ENCODE measurements at places on chromosomes 3 and 15.

DNA sequence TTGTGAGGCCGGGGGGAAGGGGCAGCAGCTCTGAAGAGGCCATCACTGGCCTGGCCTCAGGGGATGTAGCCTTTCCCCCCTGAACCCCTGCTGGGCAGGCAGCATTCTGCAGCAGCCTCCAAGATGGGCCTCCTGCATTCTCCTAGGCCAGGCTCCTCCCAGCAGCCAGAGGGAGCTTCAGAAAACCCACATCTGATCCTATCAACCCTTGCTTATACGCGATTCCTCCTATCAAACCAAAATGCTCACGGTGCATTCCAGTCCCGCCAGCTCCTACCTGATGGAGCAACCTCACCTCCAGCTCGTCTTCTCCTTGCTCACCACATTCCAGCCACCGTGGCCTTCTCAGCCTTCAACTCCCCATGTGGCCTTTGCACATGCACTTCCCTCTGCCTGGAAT is 85.7 kb downstream of the MEGF11 start:
- no peak for DNase-seq

- no peak for DNase-seq
These were observed 1.9 kb downstream of the TBL1XR1 start for GRCh38 chr3:177195242-177195991.

- no peak for DNase-seq
These were observed 356.6 kb upstream of the UBE2E2 start for GRCh38 chr3:22846566-22846965.

GRCh38 chr3:6491768-6492167 is 369.1 kb upstream of the GRM7 start:
- no peak for DNase-seq

GRCh38 chr3:12893852-12894251 is 52.5 kb upstream of the RPL32 start:
- no peak for DNase-seq

DNA sequence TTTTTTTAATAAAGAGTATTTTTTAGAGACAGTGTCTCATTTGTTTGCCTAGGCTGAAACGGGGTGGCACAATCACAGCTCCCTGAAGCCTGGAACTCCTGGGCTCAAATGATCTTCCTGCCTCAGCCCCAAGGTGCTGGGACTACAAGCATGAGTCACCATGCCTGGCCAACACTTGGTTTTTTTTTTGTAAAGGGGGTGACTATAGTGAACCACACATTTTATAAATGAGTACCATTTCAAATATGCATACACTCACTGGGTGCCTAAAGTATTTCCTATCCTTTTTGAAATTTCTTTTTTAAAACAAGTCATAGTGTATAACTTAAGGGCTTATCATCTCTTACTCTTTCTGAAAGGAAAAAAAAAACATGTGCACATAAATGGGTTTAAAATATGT is 325.2 kb upstream of the MEIS2 start:
- DNase-seq, result no peak

DNA sequence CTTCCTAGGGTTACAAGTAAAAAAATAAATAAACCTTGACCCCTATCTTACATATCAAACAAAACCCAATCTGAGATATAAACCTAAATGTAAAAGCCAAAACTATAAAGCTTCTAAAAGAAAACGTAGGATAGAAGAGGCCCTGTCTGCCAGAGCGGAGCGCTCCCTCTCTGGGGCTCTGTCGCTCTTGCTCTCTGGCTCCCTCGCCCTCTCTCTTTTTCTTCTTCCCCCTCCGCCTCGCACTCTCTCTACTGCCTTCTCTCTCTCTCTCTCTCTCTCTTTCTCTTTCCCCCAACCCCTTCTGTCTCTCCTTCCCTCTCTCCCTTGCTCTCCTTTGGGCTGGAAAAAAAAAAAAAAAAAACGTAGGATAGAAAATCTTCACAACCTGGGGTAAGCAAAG is 21.6 kb downstream of the RYK start:
- DNase-seq, result no peak

DNA sequence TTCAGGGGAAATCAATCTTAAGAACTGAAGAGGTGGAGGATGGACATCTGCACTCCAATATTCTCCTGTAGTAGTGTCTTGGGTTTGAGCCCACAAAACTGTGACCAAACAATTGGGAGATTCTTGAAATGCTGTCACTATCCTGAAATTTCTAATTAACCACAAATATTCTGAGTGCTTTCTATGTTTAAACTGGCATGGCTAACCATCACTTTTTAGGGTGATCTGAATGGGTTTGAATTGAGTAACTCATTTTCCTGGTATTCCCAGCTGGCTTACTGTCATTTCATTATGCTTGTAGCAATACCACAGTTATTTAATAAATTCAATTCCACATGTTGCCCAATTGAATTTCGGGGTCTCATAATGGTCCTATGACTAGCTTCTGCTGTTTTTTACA is 216.9 kb upstream of the DCBLD2 start:
- peak; percentile 20 for DNase-seq

DNA sequence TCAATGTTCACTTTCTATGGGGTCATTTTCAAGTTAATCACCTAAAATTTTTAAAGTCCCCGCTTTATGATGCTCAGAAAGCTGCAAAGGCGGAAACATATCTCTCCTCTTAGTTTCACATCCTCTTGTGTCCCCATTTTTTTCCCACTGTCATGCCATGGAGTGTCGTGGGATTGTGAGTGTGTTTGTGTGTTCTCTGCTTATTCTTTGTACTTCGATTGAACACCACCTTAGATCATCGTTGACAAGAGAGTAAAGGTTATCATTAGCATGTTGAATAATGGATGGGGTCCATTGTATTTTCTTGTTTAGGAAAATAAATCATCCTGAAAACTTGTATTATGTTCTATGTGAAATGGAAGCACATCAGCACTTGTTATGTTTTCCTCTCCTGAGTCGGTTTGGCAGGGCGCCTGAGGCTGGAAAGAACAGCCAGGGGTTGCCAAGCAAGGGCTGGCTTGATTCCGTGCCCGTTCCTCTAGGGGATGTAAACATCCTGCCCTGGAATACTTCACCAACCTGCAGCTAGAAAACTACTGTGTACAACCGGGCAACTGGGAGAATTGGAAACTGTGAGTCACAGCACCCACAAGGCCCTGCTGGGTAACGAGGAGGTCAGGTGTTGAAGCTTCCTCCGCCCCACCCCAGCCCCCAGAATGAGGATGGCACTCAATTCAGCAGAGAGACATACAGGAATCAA is 67.2 kb downstream of the EIF4E3 start:
- no peak for DNase-seq

- no peak for DNase-seq
These were observed 502.9 kb downstream of the FOXP1 start for GRCh38 chr3:71080517-71081083.

GRCh38 chr3:59084583-59084982 is 34.8 kb upstream of the CFAP20DC start:
- no peak for DNase-seq

- no peak for DNase-seq
These were observed 8.0 kb upstream of the GSK3B start for GRCh38 chr3:120102232-120102631.

DNA sequence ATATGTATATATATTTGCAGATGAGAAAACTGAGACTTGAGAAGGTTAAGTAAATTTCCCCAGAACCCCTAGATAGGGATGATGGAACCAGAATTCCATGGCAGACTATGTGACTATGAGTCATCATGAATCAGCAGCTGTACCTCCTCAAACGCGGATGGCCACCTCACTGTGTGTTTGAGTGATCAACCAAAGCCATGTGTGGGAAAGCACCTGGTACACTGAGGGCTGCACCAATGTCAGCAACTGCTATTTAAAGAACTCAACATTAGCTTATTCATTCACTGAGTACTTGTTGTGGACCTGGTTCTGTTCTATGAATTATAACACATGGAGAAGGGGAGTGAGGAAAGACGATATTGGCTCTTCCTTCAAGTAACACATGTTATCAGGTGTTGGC is 377.0 kb downstream of the GAP43 start:
- DNase-seq, result peak; percentile 39

DNA sequence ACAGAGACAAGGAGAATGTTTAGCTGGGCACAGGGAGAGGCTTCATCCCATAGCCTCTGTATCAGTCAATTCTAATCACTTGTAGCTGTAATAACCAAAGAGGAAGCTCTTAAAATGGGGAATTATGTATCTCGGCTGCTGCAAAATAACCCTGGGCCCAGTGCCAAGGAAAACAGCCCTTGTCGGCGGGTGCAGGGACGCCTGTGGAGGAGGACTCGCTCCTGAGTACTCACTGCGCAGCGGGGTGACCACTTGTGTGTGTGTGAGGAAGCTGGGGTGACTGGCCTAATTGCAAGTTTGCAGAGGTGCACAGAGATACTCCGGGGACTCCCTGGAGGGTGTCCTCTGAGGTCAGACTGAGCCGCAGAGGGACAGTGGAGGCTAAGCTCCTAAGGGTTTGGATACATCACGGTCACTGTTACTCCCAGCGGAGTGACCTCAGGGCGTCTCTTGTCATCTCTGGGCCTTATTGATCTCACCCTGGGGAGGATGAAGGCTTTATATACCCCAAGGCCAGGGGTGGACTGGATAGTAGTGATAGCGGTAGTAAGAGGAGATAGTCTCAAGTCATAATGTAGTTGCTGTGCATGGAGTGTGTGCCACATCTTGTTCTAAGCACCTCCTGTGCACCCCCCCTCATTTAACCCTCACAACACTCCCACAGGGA is 37.2 kb downstream of the SLC6A6 start:
- DNase-seq, result peak; percentile 30

DNA sequence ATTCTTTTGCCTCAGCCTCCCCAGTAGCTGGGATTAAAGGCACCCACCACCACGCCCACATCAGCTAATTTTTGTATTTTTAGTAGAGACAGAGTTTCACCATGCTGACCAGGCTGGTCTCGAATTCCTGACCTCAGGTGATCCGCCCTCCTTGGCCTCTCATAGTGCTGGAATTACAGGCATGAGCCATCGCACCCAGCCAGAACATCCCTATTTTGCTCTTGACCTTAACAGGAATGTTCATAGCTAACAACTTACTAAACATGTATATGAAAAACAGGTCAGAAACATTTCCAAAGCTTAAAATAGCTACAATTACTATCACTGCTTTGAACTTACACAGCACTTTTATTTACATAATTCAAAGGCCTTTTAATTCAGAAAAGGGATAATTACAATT is 33.7 kb downstream of the UQCC5 start:
- DNase-seq, result peak; percentile 15

- DNase-seq, result no peak
These were observed 89.9 kb upstream of the PRR23E start for GRCh38 chr3:127103080-127103479.

DNA sequence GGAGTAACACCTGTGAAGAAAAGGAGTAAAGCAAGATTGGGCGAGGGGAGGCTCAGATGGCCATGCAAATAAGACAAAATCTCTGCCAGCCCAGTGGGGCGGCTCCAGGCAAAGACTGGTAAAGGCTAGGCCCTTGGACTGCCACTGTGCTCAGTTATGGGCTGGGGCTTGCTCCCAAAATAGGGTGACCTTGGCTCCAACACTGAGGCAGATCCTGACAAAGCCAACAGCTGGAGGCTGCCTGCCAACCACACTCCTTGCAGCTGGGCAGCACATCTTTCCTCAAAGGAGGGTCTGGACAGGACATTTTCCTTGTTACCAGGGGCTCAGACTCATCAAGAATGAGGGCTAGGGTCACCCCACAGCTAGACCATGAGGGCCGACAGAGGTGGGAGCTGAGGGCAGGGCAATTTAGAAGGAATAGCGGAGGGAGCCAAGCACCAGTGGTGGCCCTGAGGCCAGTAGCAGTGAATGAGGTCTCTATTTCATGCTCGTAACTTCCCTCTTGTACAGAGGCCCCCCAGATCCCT is 86.1 kb downstream of the CHRD start:
- DNase-seq, result no peak

DNA sequence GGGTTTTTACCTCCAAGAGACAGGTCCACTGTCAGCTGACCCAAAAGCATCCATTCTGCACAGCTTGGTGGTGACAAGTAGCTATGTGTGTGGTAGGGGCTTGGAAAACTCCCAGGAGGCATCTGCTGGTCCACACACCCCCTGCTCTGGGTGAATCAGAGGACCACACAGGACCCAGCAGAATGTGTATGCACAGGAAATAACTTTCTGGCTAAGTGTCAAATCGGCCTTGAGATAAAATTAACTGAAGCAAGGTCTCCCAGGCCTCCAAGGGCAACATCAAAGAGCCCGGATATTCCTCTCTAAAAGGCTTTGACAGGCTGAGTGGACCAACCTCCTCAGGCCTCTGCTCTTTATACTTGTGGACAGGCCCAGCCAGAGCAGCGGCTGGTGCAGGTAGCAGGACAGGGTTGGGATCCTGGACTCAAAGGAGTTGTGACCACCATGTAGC is 66.5 kb downstream of the CTNNB1 start:
- DNase-seq, result no peak

DNA sequence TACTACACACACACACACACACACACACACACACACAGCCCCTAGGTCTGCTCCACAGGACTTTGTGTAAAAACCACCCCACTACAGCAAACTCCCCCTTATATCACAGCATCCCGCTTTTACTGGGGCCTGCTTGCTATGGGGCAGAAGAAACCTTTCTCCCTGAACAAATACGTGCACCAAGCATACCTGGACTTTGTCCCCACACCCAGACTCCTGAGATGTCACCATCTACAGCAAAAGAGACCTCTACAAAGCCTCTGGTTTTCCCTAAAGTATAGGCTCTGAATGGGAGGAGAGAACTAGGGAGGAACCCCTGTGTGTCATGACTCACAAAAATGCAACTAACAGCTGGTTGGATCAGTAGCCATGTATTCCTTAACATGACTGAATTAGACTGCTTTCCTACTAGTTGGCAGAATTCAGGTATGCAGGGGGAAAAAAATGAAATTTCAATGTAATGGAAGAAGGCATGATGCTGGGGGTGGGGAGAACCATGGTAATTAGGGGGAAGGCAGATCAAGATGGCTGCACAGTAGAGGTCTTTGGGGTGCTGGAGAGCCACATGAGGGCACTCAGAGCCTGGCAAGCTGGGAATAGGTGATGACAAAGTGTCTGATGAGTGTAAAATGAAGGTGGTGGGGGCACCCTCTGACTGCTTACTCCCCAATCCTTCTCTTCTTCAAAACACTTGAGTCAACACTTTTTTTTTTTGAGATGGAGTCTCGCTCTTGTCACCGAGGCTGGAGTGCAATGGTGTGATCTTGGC is 45.9 kb downstream of the DAPK2 start:
- no peak for DNase-seq

- DNase-seq, result peak; percentile 7
These were observed 158.3 kb downstream of the SV2B start for GRCh38 chr15:91258415-91258759.

DNA sequence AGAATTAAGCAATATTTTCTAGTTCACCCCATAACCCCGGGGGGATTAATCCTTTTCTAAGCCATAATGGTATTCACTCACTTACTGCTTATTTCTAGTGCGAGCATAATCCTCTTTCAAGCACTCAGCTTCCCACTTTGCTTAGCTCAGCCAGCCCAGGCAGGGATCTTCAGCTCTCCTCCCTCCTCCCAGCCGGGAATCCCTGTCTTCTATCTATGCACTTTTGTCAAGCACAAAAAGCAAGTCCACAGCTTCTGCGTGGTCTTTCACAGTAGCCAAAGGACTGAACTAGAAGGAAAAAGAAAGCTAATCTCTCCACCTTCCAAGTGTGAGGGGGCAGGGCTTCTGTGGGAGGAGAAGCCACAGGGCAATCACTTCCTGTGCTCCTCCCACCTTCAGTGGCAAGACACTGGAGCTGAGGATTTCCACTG is 62.8 kb downstream of the PEX5L start:
- peak; percentile 7 for DNase-seq

GRCh38 chr3:102586485-102586884 is 151.7 kb downstream of the ZPLD1 start:
- DNase-seq, result no peak

GRCh38 chr3:62631488-62631887 is 243.7 kb downstream of the CADPS start:
- DNase-seq, result no peak

- peak; percentile 22 for DNase-seq
These were observed 9.4 kb downstream of the NAA50 start for GRCh38 chr3:113736548-113737089.

Data from AG08396 (cell line).